ENCODE measurements at places on chromosomes 5 and 9.

DNA sequence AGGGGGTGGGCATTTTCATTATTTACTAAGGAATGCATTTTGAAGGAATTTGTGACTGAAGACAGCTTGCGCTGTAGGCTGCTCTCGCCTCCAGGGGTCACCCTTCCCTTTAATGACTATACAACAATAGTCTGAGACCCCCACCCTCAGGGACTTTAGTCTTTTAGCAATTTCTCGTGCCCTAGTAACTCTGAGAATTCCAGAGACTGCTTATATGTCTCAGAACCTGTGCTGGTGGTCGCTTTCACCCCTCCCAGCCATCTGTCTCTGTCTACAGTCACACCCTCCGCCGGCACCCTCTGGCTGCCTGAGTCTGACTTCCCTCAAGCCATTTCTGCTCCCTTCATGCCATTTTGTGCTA is 671.4 kb downstream of the NR2F1-AS1 start:
- no peak for DNase-seq

- DNase-seq: no peak
Measured at GRCh38 chr5:639253-639530, 27.1 kb downstream of the CEP72 start.

- no peak for DNase-seq
Measured at GRCh38 chr5:124438903-124439281, 307.5 kb downstream of the ZNF608 start.

DNA sequence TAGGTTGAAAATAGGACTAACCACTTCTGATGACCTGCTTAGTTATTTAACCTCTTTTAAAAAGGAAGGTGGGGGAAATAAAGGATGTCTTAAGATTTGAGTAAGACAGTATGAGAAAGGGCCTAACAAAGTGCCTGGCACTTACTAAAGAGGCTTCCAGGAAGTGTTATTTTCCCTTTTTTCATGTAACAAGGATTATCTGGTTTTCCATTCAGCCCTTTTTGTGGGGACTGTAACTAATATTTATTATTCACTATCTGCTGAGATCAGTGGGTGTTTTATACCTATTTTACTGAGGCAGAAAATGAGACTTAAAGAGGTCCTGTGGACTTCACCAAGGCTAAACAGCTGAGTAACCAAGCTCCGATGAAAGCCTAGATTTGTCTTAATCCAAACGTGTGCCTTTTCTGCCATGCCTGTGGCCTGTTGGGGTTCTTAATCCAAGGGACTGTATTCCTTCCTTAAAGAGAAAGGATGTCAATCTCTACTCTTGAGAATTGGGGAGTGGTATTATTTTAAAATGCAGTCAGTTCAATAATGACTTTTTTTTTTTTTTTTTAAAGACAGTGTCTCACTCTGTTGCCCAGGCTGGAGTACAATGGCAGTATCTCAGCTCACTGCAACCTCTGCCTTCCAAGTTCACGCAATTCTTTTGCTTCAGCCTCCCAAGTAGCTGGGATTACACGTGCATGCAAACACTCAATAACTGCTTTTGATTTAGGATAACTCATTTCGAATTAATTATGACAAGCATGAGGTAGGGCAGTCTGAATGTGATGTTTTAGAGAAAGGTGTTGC is 6.5 kb downstream of the JMY start:
- no peak for DNase-seq

DNA sequence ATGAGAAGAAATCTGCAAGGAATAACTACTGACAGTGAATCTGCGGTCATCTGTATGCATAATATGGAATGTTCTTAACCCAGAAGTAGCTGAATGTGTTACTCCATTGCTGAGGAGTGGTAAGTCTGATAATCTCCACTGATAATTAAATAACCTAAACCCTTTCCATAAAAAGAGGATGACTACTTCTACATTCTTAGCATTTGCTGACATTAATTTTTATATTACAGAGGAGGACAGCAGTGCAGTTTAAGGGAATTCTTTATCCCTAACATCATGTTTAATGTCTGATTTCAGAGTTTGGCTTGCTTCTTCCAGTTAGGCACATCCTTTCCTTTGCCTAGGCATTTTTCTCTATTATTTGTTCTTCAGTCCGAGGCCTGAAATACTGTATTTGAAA is 52.2 kb downstream of the CDC42SE2 start:
- DNase-seq: no peak

DNA sequence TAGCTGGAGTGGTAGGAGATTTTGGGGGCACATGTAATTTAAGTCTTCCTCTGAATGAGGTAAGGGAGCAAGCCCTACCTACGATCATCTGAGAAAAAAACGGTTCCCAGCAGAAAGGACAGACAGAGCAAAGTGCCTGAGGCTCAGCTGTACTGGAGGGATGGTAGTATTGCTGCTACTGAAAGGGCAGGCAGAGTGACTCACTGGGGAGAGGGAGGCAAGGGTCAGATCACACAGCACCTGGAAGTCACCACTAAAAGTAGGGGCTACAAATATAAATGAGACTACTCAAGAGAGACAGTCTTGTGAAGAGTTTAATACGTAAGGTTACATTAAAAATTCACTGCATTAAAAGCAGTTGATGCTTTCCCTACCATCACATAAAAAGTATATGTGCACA is 75.9 kb downstream of the NFIB start:
- no peak for DNase-seq

- peak; percentile 6 for DNase-seq
Measured at GRCh38 chr9:11537566-11537965, 924.8 kb upstream of the PTPRD start.

DNA sequence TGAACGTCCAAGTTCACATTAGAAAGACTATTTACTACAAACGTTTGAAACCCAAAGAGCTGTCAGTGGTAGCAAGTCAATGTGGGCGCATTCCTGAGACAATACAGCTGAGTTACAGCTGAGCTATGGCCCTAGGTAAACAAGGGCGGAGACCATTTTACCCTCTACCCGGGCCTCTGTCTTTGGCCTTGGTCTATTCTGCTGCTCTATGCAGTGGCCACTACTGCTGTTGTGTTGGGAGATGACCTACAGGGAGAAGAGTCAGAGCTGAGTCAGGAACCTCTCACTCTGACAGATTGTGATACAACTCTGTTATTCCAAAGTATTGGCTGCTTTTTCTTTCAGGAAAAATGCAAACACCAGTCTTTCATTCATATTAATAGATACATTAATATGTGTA is 700.6 kb downstream of the SEMA5A start:
- DNase-seq: no peak

DNA sequence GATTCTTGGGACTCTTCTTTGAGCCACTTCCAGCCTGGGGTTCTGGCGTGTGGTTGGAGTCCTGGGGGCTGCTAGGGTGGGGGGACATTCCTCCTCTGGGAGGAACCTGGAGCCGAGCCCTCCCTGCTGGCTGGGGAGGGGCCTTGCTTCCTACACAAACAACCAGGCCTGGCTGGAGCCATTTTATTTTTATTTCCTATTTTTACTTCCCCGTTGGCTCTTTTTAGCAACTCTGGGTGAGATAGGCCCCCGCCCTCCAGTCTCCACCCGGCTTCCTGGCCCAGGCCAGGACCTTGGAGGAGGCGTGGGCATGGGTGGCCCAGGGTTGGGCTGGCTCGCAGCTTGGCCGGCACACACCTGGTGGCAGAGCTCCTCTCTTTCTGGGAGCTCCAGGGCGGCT is 15.1 kb downstream of the RXRA start:
- no peak for DNase-seq

DNA sequence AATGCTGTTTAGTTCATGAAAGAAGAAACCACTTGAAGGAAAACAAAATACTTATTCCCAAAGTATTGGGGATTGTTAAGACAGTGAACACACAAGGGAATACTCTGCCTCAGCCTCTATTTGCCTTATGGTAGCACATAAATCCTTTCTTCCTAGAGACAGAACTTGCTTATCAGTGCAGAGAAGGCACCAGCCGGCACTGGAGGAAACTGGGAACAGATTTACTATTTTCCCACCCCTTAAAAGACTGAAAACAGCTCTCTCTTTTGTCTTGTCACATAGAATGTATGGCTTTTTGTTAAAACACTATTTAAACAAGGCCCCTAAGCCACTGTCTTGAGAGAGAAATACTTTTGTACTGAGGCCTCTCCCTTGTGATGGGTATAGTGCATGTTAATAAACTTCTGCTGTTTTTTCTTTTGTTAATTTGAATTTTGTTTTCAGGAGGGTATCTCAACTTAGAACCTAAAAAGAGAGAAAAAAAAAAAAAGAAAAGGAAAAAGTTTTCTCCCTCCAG is 40.7 kb upstream of the EDIL3 start:
- DNase-seq: no peak

DNA sequence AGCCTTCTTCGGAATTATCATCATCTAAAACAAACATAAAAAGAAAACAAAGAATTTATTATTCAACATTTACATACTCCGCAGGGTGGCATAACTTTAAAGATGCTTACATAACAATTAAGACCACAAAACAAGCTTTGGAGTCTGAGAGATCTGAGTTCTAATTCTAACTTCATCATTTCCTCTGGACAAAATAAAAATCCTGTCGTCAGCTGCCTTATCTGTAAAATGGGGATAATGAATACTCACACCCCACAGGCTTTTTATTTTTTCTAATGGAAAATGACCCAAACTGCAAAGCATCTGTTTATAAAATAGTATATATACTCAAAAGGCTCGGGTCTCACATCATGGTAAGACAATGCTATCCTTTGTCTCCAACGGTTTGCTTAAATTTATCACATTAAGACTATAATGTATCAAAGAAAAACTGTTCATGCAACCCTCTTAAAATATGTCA is 4.3 kb downstream of the ARRDC3 start:
- peak; percentile 26 for DNase-seq

- no peak for DNase-seq
Measured at GRCh38 chr5:110716247-110717245, 9.9 kb downstream of the TMEM232 start.

- no peak for DNase-seq
Measured at GRCh38 chr9:92308893-92309292, 15.4 kb upstream of the IARS1 start.

GRCh38 chr5:72223371-72223770 is 96.7 kb downstream of the MRPS27 start:
- no peak for DNase-seq

- DNase-seq: no peak
Measured at GRCh38 chr9:124300312-124300711, 42.6 kb downstream of the NEK6 start.

GRCh38 chr5:151243564-151243963 is 9.4 kb upstream of the GM2A start:
- DNase-seq: no peak

DNA sequence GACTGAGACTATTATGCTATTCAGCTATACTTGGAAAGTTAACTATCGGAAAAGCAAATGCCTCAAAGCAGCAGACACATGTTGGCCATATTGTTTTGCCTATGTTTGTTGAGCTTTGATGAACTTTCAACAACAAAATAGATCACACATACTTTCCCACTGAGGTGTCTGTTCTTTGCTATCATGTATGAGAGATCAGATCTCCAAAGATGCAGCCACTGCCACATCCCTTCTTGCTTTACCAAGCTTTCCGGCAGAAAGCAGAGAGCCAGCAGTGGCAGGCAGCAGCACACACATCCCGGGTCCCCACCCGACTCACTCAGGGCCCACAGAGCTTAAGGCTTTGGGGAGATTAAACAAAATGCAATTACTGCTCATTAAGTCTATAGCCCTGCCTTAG is 18.8 kb downstream of the ZBTB5 start:
- no peak for DNase-seq

DNA sequence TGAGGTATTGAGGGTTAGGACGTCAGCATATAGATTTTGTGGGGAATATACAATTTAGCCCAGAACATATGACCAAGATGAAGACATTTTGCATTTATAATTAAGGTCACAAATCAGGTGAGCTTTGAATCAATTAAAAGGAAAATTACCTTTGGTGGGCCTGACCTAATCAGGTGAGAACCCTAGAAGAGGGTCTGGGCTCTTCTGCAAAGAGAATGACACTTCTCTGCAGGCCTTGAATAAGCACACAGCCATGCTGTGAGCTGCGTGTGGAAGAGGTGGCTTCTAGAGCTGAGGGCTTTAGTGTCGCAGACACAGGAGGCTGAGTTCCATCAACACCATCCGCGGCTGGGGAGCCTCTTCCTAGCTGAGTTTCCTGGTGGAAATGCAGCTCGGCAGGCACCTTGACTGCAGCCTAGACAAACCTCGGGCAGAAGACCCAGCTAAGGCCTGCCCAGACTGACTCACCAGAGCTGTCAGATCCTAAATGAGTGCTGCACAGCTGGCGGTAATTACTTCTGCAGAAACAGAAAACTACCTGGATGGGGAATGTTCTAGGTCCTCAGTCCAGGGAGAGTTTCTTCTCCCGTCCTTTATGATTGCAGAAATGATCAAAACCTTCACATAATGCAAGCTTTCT is 287.5 kb upstream of the IRX1 start:
- no peak for DNase-seq

- DNase-seq: no peak
Measured at GRCh38 chr5:149439899-149440542, 60.9 kb upstream of the IL17B start.

DNA sequence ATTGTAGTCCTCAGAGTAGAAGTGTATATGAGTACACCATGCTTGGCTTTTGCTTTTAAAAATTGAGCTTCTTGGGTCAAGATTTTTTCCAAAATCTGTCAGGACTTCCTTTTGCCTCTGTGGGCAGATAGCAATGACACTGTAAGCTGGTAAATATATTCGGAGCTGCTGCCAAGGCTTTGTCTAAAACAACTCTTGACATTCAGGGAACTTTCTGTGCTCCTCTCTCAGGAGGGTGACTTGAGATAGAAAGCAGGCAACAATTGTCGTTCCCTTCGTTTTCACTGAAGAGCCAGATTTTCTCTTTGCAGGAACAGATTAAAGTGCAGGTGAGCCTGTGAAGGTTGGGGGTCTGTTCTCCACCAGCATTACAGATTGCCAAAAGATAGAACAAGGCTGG is 230.5 kb downstream of the MAST4 start:
- DNase-seq: no peak

GRCh38 chr9:33120620-33121019 is 44.1 kb upstream of the SMU1 start:
- no peak for DNase-seq

GRCh38 chr5:54477941-54478478 is 22.5 kb downstream of the HSPB3 start:
- no peak for DNase-seq

- DNase-seq: no peak
Measured at GRCh38 chr9:93467462-93467861, 14.1 kb upstream of the FAM120AOS start.

DNA sequence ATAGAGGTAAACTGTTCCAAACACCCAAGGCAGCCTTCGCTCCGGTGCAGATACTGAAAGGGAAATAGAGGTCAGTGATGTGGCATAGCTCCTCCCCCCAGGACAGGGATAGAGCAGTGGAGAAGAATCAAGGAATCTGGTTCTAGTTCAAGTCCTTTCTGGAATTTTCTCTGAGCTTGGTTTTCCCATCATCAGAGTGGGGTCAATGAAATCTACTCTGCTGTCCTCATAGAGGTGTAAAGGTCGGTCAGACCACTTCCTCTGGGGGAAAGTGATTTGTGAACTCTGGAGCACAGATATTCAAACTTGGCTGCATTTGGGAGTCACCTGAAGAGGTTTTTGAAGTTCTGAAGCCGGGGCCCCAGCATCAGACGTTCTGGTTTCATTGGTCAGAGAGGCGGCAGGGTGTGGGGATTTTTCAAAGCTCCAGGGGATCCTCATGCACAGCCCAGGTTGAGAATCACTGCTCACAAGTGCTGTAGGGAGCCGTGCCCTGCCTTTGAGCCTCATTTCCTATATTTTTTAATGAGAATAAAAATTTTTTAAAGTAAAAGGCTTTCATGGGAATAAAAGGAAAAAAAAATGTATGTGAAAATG is 105.7 kb upstream of the RAD23B start:
- no peak for DNase-seq

- DNase-seq: no peak
Measured at GRCh38 chr5:21199087-21199486, 1211.1 kb upstream of the CDH18 start.
